ENCODE measurements at places on chromosomes 12 and 14.

- peak; percentile 85 for DNase-seq
Observed at GRCh38 chr14:67837011-67837624, 17.5 kb downstream of the RAD51B start.

GRCh38 chr14:80264702-80265101, 53.4 kb upstream of the DIO2 start:
- no peak for DNase-seq

DNA sequence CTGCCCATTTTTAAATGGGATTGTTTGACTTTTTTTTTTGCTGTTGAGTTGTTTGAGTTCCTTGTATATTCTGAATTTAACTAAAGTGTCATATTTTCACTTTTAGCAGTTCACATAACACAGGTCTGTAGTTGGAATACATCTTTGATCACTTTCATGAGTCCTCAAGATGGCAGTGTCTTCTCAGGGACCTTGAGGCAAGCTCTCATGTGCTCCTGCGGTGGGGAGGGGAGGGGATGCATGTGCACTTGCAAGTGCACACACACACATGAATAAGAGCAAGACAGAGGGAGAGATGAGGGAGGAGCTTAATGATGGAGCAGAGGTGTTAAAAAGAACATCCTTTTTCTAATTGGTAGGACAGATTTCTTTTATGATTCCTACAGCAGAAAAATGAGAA, 291.4 kb upstream of the OR4E1 start:
- DNase-seq: no peak

DNA sequence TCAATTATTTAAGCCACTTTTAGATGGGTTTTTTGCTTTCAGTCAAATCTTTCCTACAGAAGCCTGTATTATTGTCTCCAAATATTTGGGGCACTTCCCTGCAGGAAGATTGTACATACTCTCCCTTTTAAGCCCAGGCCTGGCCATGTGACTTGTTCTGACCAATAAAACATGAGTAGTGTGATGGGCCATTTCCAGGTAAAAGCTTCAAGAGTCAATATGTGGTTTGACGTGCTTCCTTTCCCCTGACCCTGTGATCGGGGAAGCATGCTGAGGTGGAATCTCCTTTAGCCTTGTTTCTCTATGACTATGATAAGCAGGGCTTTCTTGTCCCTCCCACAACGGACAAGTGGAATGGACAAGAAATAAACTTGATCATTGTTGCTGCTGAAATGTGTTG, 14.2 kb upstream of the NIN start:
- no peak for DNase-seq

- no peak for DNase-seq
Observed at GRCh38 chr12:130615861-130616345, 100.2 kb downstream of the RIMBP2 start.

DNA sequence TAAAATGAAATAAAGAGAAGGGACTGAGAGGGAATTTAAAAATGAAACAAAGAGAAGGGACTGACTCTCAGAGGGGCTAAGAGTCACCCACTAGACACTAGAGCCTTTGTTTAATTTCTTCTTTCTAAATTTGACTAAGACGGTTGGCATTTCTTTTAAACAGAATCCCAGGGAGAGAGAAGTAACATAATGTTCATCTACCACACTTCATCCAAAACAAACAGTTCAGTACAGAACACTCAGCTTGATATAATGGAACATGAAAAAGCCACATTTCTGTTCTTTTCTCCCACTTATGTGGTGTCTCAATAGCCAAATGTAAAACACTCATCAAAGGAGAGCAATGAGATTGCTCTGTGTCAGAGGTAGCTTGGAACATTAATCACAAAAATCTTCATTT, 10.1 kb upstream of the NT5DC3 start:
- no peak for DNase-seq

- DNase-seq: no peak
Observed at GRCh38 chr12:52358575-52359350, 8.5 kb downstream of the KRT85 start.

- peak; percentile 69 for DNase-seq
Observed at GRCh38 chr14:88002421-88003075, 2.4 kb upstream of the GPR65 start.

GRCh38 chr12:96471368-96472050, 17.9 kb upstream of the CFAP54 start:
- DNase-seq: no peak

DNA sequence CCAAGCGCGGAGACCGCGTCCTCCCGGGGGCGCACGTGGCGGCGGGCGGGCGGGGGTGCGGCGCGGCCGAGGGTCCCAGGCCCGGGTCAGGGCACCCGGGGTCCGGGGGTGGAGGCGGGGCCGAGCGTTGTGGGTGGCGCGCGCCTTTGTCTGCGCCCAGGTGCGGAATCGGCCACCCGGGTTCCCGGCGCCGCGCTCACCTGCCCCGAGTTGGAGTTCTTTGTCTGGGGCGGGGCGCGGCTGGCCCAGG, 50.1 kb downstream of the LRCOL1 start:
- no peak for DNase-seq

- no peak for DNase-seq
Observed at GRCh38 chr12:113077859-113078255, 21.3 kb downstream of the DTX1 start.

- DNase-seq: no peak
Observed at GRCh38 chr14:22896760-22897159, 13.7 kb downstream of the REM2 start.

GRCh38 chr12:99910342-99910741, 74.4 kb downstream of the ANKS1B start:
- peak; percentile 6 for DNase-seq

DNA sequence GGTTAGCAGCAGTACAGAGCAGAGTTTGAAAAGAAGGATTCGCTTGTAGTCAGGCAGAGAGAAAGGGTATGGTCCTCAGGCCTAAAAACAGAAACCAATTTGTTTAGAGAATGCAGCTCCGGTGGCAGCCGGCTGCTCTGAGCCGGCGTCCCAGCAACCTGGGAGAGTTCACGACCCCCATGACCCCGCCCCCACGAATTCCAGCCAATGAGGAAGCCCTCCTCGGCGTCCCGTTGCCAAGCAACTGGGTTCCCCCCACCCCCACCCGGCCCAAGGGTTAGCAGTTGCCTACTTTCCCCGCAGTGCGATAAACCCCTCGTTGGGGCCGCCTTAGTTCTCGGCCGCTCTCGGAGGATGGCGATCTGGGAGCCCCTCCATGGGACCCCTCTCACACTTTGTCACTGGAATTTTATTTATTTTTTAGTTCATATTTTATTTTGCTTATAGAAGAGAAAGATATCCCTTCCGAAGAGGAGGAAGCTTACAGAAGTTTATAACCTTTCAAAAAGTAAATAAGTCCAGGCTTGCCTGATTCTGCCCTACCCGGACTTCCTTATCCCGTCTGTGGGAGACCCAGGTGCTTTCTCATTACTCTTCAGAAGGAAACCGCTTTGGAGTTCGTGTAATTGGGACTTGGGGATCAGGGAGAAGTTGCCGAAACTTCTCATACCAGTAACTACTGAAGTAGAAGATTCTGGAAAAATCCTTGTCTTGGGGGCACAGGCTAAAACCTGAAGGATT, at the start of gene CCDC60:
Gene CCDC60 (plus strand): TSS at position 300 of the 741 bp plus-strand sequence. CDS start 448 bp downstream, outside the sequence.
- DNase-seq: no peak

GRCh38 chr12:104863296-104863948, 94.7 kb downstream of the SLC41A2 start:
- DNase-seq: no peak

- no peak for DNase-seq
Observed at GRCh38 chr12:98751580-98752115, 106.6 kb downstream of the APAF1 start.

DNA sequence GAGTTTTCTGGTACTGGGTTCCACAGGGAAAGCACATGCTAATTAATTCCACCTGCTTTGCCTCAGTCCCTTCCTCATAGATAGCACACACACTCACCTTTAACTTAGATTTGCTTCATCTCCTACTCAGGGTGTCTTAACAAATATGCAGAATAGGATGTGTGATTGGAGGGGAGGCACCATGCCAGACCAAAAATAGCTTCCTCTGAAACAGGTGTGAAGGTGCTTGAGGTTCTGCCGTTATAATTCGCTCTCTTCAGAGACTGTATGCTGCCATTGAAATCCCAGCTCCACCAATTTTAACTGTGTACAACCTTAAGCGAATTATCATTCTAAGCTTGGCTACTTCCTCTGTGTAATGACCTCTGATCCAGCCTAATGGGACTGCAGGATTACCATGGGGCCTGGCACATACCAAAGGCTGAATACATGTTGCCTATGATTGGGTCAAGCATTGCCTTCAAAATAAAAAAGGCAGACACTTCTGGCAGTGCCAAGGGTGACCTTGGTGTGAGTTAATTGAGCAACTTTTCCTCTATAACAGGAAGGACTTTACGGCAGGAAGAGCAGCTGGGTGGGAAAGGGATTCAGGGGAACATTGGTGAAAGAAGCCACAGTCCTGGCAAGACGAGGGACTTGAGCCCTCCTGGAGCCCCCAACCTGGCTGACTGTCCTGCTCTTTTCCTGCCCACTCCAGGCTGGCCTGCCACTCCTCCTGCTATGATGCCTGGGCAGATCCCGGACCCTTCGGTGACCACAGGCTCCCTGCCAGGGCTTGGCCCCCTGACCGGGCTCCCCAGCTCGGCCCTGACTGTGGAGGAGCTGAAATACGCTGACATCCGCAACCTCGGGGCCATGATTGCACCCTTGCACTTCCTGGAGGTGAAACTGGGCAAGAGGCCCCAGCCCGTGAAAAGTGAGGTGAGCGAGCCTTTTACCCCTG, 9.7 kb downstream of the JDP2 start:
- no peak for DNase-seq

- no peak for DNase-seq
Observed at GRCh38 chr12:118034429-118035189, 18.1 kb downstream of the RFC5 start.

DNA sequence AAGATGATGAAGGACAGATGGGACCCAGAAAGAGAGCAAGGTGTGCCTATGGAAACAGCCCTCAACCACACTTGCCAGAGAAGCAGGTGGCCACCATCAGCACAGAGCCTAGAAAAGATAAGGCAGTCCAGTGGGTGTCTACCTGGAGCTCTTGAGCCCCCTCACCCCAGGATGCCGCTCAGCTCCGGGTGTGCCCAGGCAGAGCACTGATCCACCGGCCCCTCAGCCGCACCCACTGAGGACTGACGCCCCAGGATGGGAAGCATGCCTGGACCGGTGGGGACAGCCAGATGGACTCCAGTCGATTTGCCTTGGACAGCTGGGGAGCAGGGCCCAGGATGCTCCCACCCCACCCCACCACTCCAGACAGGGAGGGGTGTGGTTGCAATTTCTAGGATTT, 15.1 kb upstream of the ZFP36L1 start:
- no peak for DNase-seq

DNA sequence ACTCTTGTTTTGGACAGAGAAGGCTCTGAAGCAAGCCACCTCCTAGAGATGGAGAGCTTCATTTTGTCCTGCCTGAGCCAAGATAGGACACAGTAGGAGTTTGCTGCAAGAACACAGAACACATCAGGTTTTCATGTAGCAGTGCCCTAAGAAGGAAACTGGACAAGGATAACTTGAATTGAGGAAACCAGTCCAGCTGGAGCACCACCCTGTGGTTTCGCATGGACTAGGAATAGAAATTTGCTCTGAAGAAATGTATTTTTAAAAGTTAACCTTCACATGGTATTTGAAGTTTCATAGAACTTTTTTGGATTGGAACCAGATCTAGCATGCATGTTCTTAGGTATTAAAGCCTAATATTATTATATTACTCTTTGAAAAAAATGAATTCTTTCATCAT, 68.8 kb downstream of the RERG start:
- no peak for DNase-seq

- DNase-seq: no peak
Observed at GRCh38 chr12:110289044-110289710, 8.1 kb downstream of the ATP2A2 start.

GRCh38 chr12:124779161-124780141, 84.2 kb downstream of the SCARB1 start:
- DNase-seq: no peak

DNA sequence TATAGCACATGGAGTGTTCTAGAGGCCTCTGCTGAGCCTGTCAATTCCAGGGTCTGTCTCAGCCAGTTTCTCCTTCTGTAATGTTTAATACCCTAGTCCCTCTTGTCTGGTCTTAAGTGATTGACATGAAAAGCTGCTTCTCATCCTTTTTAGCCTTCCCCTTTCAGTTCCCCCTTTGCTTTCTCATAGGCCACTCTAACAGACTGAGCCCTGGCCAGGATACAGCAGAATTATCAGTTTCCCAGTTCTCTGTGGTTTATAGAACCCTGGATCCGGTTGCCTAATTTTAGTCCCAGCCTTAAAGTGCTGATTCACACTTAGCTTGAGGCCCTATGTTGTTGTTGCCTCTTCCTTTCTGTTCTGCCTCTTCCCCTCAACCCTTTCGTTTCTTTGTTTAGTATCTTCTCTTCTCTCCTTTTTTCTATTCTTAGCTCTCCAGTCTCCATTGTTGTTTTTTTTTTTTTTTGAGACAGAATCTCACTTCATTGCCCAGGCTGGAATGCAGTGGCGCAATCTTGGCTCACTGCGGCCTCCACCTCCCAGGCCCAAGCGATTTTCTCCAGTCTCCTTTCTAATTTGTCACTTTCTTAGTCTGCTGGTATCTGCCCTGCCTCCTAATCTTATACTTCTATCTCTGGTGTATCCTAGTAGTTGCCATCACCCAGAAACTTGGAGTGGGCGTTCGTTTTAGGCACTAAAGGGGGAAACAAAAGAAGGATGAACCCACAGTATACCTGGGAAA, 2.9 kb upstream of the BIN2 start:
- DNase-seq: peak; percentile 93

DNA sequence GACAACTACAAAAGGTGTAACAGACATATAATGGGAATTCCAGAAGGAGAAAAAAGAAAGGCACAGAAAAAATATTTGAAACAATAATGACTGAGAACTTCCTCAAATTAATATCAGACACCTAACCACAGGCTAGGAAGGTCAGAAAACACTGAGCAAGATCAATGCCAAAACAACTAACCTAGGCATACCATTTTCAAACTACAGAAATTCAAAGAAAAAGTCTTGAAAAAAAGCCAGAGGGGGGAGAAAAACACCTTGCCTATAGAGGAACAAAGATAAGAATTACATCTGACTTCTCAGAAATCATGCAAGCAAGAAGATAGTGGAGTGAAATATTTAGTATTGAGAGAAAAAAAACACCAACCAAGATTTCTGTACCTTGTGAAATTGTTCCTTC, 77.8 kb downstream of the RIN3 start:
- DNase-seq: no peak

DNA sequence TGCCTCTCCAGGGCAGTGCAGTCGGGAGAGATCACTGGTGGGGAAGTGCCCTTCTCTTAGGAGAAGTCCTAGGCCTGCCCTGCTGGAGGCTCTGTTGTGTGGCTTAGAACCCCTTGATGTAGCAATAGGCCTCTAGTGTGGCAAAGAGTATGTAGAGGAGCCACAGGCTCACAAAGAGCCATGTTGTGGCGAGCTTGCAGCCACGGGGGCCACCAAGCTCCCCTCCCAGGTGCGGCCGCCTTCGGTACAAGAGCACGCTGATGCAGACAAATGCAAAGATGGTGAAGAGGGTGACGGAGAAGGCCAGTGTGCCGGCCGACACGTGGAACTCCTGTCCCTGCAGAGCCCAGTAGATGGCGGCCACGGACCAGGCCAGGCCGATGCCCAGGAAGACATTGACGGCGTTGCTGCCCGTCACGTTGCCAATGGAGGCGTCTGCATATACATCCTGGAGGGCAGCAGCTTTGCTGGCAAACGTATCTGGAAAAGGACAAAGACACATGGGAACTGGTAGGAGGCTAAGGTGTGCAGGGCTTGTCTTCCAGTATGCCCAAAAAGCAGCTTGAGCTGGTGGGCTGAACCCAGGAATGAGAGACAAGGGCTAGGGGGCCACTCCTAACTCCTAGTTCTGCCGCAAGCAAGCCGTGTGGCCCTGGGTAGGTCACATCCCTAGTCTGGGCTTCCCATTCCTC, 142.8 kb downstream of the SLC8A3 start:
- DNase-seq: peak; percentile 27

- no peak for DNase-seq
Observed at GRCh38 chr12:132074216-132074615, 69.9 kb downstream of the DDX51 start.
